ENCODE measurements at places on chromosomes 4 and X. TPM values are rescaled to one million over a fixed set of nuclear protein-coding genes. Genes with fewer than 3 reads are reported as not detected.

- DNase-seq, result no peak
These were observed 192.2 kb downstream of the APBB2 start for GRCh38 chr4:41022116-41022515.

DNA sequence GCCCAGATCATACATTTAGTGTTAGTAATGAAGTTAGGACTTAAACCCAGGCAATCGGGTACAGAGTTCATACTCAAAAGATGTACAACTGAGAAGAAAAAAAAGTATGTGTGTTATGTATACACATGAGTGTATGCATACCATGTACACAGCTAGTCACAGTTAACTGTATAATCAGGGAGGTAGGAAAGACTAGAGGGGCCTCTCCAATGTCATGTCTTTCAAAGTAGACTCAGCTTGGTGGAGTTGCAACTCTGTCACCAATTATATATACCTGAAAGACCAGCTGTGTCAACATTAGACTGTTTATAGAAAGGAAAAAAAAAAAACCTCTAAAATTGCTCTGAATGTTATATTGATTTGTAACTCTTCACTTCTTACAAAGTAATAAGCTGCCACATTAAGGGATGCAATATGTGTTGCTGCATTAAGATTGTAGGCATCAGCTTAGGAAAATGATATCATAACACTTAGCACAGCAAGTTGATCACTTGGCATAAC is 167.5 kb downstream of the DCTD start:
- DNase-seq, result no peak

DNA sequence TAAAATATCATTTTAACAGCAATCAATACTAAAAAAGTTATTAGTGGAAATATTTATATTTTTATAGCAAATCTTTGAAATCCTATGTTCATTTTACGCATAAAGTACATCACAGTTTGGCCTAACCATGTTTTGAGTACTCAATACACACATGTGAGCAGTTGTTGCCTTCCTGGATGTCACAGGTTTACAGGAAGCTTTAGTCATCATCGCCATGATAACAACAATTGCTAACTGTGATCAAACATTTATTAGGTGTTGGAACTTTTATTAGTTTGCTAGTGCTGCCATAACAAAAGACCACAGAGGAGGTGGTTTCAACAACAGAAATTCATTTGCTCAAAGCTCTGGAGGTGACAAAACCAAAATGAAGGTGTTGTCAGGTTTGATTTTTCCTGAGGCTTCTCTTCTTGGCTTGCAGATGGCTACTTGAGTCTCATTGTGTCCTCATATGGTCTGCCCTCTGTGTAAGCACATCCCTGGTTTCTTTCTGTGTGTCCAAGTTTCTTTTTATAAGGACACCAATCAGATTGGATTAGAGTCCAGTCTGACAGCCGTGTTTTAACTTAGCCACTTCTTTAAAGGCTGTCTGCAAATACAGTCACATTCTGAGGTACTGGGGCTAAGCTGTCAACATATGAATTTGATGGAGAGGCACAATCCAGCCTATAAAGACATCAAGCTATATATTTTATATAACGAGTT is 43.1 kb upstream of the BOD1L1 start:
- no peak for DNase-seq

The PLAC8 gene
- total RNA-seq, result 5.7 TPM

The AIMP1 gene
- total RNA-seq, result 19.3 TPM

DNA sequence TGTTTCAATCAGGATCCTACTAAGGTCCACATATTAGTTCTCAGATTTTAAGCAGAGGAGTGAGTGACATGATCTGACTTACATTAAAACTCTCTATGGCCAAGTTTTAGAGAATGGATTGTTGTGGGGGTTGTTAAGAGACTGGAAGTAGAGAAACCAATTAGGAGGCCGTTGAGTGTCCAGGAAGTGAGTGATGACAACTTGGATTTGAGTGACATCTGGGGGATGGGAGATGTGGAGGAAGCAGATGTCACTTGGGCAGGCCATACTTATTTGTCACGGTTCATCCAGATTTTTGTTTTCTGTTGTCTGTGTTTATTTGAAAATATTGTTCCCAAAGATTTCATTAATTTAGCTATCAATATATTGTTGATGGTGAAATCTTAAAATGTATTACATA is 28.3 kb downstream of the ADD1 start:
- no peak for DNase-seq

DNA sequence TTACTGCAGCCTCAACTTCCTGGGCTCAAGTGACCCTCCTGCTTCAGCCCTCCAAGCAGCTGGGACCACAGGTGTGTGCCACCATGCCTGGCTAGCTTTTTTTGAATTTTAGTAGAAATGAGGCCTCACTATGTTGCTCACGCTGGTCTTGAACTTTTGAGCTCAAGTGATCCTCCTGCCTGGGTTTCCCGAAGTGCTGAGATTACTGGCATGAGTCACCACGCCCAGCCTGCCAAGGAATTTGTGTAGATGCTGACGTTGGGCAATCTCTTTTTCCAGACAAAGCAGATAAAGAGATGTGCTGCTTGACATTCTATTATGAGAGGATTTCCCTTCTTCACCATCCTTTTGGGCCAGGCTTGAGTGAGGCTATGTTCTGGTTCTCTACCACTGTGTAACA is 254.5 kb upstream of the RPS6KA3 start:
- no peak for DNase-seq

The GYG2 gene
- 18.0 TPM for total RNA-seq

DNA sequence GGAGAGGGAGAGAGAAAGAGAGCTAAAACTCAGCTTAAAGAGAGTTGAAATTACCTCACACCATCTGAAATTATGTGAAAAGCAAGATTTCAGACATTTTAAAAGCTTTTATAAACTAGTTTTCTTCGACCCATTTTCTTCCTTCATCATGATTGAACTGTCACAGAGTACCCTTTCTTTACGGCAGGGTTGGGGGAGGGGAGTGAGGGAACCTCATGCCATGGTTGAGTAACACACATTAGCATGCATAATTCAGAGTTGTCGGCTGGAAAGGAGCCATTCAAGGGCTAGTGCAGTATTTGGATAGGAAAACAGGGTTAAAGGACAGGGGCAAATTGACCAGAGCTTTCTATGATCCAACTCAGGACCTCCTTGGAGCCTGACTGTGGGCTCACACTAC is 46.2 kb downstream of the PCDH19 start:
- no peak for DNase-seq

GRCh38 chr4:74716436-74716765 is 77.9 kb downstream of the BTC start:
- no peak for DNase-seq

GRCh38 chr4:17283832-17284231 is 228.1 kb downstream of the QDPR start:
- no peak for DNase-seq

The OTC gene
- total RNA-seq, result not detected

GRCh38 chrX:11269996-11270395 is 23.2 kb upstream of the AMELX start:
- DNase-seq, result no peak

DNA sequence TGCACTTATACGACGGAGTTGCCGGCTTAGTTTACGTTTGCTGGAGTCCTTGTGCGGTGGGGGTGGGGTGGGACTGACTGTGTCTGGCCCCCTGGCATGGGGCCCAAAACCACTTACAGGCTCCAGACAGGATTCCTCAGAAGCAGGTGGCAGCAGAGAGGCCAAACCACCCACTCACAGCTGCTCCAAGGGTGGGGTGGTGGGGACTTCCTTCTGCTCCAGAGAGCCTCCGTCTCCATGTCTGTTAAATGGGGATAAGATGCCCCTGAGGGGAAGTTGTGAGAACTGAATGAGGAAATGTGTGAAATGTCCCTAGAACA is 36.7 kb downstream of the PSAPL1 start:
- DNase-seq, result no peak

- DNase-seq, result no peak
These were observed 139.9 kb downstream of the RAB28 start for GRCh38 chr4:13344216-13344615.

The CYTL1 gene
- total RNA-seq, result 5.9 TPM

DNA sequence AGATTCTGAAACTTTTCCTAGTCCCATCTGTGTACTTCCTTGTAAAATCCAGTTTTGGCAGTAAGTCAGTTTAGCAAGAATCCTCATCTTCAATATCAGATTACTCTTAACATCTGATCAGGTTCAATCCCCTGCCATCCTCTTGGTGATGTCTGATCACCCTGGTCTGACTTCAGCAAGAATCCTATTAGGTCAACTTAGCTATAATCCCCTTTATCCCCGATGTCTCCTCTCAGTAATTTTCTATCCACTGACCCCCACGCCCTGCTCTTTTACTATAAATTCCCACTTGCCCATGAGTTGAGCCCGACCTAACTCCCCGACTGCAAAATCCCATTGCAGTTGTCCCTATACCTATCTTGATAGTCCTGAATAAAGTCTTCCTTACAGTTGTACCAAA is 57.9 kb upstream of the PRSS48 start:
- no peak for DNase-seq

GRCh38 chrX:139290310-139290709 is 240.2 kb upstream of the F9 start:
- DNase-seq, result no peak

DNA sequence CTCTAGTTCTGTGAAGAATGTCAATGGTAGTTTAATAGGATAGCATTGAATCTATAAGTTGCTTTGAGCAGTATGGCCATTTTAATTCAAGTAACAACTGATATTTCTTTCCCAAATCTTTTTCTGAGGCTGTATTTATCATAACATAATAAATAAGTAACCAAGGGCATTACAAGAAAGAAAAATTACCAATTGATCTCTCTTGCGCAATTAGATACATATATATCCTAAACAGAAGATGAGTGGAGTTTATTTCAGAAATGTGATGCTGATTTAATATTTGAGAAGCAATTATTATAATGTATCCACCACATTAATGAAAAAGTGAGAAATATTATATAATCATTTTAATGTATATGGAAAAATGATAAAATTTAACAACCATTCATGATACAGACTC is 802.5 kb upstream of the AGA start:
- DNase-seq, result no peak

The FANCB gene
- 4.8 TPM for total RNA-seq

- DNase-seq, result no peak
These were observed 35.3 kb downstream of the NALF2 start for GRCh38 chrX:69539437-69539836.

- DNase-seq, result no peak
These were observed 323.3 kb downstream of the STK32B start for GRCh38 chr4:5374592-5374991.

The KIAA1210 gene
- total RNA-seq, result not detected

DNA sequence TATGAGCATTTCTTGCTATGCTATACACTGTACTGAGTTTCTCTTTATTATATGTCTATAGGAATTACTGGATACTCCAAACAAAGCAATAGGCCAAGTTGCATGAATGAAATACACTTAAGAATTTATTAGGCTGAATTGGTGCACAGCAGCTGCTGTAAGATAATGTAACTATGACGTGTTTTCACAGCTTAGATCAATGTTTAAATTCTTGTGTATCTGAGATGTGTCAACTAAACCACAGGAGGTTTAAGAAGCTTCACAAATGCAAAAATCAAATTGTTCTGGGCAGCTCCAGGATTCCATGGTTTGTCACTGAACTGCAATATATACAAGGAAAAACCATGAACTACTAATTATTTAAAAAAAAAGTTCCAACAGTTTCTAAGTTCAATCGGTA is 156.7 kb downstream of the MAPK10 start:
- DNase-seq, result no peak

The TIMP1 gene
- total RNA-seq, result 133 TPM

DNA sequence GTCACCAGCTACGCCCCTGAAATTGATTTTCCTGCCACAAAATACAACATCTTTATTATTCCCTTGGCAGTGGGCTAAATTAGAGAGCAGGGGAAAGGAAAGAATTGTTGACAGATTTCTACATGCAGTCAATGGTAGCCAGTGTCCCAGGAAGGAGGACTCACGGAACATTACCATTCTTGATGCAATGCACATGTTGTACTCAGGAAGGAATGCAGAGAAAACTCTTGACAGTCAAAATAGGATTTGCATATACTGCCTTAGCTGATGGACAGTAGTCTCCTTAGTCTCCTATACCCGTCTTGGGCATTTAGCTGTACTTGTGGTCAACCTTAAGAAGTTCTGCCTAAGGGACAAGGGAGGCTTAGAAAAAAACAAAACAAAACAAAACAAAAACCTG is 158.0 kb upstream of the GYPA start:
- DNase-seq, result no peak

The ZNF182 gene
- total RNA-seq, result 11.0 TPM

DNA sequence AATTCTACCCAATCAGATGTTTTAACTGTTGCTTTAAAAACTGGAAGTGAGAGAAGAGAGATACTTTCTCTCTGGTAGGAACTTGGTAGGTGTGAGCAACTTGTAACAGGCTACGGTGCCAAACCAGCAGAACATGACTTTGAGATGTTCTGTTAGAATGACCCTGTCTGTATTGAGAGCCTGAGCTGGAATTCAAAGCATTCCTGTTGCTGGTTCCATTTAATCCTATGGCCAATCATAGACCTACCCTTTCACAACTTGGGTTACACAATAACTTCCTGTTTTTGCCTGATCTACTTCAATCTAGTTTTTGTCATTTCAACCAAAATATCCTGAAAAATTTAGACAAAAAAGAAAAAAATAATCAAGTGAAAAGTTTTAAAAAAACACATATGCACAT is 1.7 kb upstream of the PRRG1 start:
- no peak for DNase-seq

DNA sequence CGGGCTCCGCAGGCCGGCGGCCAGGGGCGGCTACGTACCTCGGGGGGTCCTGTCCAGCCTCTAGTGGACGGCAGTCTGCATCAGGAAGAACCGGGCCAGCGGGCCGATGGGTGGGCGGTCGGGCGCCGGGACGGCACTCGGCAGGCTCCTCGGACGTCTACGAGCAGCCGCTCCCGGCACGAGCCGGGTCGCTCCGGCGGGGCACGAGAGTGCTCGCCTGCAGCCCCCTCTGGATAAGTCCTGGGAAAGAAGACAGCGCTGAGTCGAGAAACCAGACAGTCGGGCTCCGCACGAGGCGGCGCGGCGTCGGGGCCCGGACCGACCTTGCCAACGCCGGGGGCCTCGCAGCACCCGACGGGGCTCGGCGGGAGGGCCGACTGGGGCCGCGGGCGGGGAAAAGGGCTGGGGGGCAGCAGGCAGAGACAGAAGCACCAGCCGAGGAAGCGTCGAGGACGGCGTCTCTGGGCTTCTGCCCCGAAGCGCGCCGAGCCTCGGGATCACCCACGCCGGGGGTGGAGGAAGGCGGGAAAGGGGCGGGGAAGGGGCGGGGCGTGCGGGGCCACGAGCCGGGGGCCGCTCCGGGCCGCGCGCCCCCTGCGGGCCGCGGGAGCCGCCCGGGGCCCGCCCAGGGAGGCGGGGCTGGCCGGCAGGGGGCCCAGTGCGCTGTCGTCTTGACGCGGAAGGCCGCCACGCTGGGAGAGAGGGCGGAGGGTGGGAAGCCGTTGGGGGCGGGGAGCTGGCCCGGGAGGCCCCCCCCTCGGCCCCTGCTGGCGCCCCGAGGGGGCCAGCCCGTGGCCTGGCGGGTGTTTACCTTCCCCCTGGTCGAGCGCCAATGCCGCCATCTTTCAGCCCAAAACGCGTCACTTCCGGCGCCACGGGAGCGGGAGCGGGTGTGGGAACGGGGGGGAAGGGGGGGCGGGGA is 1.9 kb downstream of the KLHL15 start:
- DNase-seq, result peak; percentile 81

GRCh38 chr4:162935214-162935613 is 231.5 kb downstream of the NAF1 start:
- DNase-seq, result no peak

All from tibial nerve (tissue), 4 donors.